GM06990 (cell line): ENCODE measurements at places on chromosomes 4 and X.

- DNase-seq = no peak
Measured at GRCh38 chrX:152131525-152131924, 6.9 kb downstream of the MAGEA10 start.

DNA sequence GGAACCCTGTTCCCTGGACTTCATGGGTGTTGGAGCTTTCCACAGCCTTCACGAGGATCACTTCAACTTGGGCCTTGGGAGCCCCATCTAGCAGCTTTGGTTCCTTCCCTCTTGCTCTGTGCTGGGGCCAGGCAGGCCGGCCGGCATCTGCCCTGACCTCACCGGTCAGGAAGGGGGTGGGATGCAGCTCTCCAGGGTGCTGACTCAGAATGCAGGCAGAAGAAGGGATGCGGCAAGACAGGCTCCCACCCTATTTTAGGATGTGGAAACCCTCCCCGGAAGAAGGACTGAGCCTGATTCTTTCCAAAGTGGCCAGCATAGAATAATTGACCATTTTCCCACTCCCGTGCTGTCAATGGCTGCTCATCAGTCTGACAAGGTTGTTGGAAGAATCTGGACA lies 47.1 kb downstream of the FHDC1 start:
- DNase-seq = no peak

DNA sequence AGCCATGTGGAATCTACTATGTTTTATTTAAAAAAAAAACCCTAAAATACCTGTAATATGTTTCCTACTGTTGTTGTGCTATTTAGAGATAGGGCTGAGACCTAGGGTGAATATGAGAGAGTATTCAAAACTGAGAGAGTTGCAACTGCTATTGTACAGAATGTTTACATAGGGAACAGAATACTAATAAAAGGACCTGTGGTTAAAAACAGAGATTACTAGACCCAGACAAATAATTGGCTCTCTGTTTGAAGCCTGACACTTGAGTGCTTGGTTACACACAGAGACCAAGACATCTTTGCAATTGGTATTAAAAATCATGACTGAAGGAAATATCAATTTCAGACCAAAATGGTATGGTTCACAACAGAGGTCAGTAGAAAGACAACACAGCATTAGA lies 278.9 kb upstream of the GIMD1 start:
- no peak for DNase-seq

- DNase-seq = no peak
Measured at GRCh38 chrX:357693-358471, 28.8 kb downstream of the PPP2R3B start.

DNA sequence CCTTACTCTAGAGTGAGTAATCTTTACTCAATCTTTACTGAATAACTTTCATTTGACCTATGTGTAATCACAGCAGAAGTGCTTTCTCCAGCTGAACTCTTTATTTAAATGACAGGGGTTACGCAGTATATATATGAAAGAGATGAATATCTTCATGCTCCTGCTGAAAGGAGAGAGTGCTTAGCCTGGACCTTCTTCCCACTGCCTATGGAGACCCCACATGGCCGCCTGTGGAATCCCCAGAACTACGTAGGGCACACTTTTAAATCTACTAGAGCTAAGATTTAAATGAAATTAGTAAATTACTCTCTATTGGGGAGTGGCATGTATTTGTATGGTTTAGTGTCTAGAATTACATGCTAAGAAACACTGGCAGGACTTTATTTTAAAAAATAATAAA lies 391.2 kb downstream of the ANKRD50 start:
- no peak for DNase-seq

GRCh38 chrX:20523626-20524312 lies 257.1 kb upstream of the RPS6KA3 start:
- no peak for DNase-seq
